ENCODE measurements at places on chromosomes 16 and 17. TPM values are rescaled to one million over a fixed set of nuclear protein-coding genes. Genes with fewer than 3 reads are reported as not detected.

- DNase-seq: no peak
Observed at GRCh38 chr17:784143-784542, 2.0 kb downstream of the MRM3 start.

DNA sequence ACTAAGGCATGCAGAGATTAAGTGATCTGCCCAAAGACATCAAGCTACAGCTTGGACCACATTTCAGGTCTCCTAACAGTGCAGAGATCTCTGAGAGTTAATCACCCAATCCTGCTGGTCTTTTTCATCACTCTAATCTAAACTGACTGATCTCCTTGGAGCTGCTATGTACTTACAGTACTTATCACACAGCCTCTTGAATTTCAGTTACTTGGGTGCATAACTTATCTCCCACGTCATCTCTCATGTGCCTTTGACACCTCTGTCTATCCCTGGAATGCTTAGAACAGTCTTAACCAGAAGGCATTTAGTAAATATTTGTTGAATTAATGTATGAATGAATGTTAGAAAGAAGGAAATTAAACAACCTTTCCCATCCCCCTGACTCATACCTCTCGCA is 139.0 kb downstream of the SNX11 start:
- peak; percentile 66 for DNase-seq

TOP2A gene
- 81.1 TPM for polyA plus RNA-seq

DNA sequence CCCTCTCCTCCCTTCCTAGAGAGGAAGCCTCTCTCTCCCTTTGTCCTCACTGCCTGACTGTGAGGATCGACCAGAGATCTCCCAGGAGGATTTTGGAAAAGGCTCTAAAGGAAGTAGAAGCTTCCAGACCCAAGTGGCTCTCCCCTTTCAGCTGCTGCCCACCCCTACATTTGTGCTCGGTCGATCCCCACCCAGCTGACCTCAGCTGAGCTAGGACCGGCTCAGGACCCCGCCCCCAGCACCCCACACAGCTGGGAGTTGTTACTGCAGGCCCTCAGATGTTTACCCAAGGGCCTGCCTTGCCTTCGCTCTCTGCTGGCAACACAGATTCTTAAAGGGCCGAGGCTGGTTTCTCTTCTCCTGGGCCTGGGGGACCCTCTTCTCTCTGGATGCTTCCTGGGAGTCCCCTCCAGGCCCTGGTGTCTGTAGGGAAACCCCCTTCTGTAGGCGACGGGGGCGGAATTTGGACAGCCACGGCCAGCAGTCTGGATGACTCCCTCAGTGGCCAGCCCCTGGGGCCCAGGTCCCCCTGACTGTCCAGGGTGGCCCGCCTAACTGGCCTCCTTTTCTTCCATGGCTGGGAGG is 26.9 kb upstream of the TIMP2 start:
- no peak for DNase-seq

All from foreskin keratinocyte (primary cell).